ENCODE measurements at places on chromosomes 1 and 21.

DNA sequence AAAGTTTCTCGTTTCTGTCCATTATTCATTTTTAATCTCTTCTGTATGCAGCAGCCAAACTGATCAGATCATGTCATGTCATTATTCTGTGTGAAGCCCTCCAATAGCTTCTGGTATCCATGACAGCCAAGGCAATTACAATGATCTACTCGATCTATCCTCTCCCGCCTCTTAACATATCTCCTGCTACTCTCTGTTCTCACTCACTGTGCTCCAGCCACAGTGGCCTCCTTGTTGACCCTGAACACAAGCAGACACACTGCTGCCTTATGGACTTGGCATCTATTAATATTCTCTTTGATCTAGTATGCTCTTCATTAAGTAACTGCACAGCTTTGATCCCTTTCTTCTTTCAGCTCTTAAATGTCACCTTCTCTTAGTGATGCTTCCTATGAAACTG is 59.5 kb downstream of the TPR start:
- DNase-seq, result no peak

DNA sequence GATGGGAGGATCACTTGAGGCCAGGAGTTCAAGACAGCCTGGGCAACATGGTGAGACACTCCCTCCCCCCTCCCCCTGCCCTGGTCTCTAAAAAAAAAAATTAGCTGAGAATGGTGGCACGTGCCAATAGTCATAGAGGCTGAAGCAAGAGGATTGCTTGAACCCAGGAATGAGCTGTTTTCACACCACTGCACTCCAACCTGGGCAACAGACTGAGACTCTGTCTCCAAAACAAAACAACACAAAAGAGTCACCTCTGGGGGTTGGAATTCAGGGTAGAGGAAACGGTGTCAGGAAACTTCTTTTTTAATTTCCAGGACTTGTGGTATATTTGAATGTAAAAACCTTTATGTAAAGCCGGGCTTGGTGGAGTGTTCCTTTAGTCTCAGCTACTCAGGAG is 43.2 kb downstream of the RHOU start:
- DNase-seq, result no peak

DNA sequence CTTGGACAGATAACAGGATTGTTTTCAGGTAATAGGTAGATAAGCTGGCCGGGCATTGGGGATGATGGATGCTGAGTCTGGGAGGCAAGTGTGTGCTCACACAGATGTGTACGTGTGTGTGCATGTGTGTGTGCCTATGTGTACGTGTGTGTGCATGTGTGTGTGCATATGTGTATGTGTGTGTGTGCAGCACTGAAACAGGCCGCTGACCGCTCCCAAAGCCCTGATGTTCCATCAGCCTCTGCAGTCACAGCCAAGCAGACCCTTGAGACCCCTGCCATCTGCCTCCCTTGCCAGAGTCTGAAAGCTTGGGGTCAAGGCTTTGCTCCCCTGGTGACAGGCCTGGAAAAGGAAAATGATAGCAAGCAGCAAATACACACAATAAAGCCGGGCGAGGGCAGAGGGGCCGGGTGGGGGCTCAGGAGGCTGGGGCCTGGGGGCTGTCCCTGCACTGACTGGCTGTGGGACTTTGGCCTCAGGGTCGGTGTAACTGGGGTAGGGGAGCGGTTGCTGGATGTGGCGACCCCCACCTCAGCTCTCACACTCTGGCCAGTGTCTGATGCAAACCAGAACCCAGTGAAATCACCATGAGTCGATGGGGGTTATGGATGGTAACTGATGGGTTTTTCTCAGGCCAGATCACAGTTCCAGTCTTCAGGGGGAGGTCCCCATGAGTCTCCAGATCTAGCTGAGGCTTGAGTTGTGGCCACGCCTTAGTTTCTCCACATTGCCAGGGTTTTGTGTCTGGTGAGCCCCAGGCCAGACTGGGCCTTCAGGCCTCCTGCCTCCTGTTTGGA is 9.2 kb upstream of the TNFRSF8 start:
- DNase-seq, result no peak

DNA sequence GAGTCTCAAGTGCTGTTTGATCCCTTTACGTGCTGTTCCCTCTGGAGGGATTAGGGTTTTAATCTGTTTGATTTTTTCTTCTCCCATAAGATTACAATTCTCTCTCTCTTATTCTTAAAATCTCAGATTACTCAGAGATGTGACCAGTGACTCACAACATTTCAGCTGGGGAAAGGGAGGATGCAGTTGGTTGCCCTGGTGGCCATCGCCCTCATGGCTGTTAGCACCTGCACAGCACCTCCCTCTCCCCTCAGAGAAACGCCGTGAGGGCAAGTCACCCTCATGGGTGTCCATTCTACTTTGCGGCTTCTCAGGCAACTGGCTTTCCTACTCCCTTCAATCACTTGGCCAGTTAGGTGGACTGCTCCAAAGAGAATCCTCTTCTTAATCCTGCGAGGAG is 42.4 kb upstream of the KCNA3 start:
- DNase-seq, result no peak

- DNase-seq, result no peak
These were observed 1.5 kb upstream of the KCNA2 start for GRCh38 chr1:110607536-110608230.

GRCh38 chr1:113169591-113169990 is 96.6 kb downstream of the LRIG2 start:
- DNase-seq, result no peak

- no peak for DNase-seq
These were observed 4.1 kb downstream of the ATP5IF1 start for GRCh38 chr1:28240024-28240423.

GRCh38 chr1:76162254-76162653 is 87.7 kb downstream of the ST6GALNAC3 start:
- DNase-seq, result no peak

DNA sequence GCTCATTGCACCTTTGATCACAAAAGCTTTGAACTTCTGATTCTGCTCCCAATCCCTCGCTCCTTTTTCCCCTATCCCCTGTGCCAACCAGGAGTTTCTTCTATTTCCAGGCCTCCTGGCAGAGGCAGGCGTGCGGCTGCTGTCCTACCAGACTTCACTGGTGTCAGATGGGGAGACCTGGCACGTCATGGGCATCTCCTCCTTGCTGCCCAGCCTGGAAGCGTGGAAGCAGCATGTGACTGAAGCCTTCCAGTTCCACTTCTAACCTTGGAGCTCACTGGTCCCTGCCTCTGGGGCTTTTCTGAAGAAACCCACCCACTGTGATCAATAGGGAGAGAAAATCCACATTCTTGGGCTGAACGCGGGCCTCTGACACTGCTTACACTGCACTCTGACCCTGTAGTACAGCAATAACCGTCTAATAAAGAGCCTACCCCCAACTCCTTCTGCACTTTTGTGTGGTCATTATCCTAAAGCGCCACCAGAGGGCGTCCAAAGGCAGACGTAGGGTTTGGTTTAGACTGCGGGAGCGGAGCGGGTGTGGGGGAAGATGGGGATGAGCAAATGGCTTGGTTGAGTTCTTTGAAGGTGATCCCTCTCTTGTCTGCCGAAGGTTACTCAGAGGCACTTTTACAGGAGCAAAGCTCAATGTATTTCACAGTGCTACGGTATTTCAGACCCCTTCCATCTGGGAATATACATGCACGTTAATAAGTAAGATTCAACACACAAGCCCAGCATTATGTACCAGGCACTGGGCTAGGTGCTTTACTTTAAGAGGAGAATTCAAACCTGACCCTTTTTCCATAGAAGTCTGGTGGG is 24.7 kb downstream of the HMGCS2 start:
- DNase-seq, result no peak

DNA sequence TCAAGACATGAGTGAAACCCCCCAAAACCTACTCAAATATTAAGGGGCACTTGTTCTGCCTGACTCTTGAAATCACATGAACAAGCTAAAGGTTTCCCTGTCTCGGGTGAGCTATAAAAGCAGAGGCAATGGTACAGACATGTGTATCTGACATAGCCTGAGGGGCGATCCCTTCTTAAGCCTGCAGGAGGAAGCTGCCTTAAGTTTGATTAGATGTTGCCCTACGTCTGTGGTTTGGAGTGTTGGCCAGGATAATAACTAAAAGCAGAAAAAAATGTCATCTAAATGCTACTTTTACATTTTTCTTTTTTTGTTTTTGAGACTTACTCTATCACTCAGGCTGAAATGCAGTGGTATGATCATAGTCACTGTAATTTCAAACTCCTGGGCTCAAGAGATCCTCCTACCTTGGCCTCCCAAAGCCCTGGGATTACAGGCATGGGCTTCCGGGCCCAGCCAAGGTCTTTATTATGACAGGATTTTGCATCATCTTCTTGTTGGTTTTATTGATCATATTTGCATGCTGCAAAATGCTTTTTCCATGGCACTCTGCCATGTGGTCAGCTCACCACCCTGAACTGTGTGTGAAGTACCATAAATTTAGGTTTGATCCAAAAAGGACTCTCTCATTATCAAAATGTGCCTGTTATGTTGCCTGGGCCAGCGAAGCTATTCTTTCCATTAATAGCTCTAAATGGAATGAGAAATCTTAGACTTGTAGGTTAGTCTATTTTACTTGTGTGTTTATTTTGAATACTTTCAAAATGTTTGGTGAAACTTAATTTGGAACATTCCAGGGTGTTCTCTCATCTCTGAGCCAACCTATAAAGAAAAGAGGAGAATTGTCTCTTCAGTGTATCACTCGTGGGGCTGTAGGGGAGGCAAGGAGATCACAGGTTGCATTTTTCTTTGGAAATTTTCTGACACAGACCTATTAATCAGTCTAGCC is 15.0 kb upstream of the HMGN1 start:
- no peak for DNase-seq

DNA sequence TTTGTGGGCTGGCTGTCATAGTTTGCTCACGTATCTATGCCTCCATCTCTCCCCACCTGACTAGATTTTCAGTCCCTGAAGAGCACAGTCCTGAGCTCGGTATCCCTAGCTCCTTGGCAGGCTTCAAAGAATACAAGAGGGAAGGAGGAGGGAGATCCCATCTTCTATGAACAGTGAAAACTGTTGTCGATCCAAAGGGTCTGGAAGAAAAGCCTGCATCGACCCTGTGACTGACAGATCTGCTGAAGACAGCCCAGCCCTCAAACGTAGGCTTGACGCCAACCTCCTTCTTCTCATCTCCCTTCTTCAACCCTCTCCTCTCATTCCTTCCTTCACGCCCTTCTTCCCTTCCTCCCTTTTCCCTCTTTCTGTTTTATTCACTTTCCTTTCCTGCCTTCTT is 13.3 kb upstream of the ADORA1 start:
- DNase-seq, result no peak

GRCh38 chr1:209710093-209710492 is 5.4 kb downstream of the HSD11B1 start:
- DNase-seq, result no peak

DNA sequence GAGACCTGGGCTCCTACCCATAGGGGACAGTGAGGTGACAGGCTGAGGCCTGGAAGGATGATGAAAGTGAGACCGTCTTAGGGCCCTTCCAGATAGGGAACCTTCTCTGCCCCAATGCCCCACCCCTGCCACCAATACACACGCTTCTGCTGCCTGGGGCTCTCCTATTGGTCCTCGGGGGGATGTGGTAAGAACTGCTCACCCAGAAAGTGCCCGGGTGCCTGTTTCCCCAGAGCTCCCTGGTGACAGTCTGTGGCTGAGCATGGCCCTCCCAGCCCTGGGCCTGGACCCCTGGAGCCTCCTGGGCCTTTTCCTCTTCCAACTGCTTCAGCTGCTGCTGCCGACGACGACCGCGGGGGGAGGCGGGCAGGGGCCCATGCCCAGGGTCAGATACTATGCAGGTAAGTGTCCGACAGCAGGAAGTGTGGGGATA is 948 bp downstream of the SEMA4A start:
- DNase-seq, result no peak

- DNase-seq, result no peak
These were observed 339.4 kb upstream of the SNX7 start for GRCh38 chr1:98322086-98322485.

DNA sequence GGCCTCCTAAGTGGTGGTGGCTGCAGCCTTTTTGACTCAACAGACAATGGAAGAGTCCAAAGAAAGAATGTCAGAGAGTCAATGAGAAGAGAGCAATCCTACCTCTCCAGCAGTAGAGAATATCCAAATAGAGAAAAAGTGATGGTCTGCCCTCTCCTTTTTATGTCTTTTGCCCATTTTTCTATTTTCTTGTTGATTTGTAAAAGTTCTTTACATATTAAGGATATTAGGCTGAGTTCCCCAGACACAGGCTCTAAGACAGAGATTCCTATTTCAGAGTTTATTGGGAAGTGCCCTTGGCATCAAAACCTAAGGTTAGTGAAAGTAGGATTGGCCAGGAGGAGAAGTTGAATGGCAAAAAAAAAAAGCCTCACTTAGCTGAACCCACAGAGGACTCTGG is 20.3 kb upstream of the SLC30A1 start:
- DNase-seq, result no peak

GRCh38 chr21:45386728-45387371 is 18.1 kb upstream of the COL18A1 start:
- no peak for DNase-seq

DNA sequence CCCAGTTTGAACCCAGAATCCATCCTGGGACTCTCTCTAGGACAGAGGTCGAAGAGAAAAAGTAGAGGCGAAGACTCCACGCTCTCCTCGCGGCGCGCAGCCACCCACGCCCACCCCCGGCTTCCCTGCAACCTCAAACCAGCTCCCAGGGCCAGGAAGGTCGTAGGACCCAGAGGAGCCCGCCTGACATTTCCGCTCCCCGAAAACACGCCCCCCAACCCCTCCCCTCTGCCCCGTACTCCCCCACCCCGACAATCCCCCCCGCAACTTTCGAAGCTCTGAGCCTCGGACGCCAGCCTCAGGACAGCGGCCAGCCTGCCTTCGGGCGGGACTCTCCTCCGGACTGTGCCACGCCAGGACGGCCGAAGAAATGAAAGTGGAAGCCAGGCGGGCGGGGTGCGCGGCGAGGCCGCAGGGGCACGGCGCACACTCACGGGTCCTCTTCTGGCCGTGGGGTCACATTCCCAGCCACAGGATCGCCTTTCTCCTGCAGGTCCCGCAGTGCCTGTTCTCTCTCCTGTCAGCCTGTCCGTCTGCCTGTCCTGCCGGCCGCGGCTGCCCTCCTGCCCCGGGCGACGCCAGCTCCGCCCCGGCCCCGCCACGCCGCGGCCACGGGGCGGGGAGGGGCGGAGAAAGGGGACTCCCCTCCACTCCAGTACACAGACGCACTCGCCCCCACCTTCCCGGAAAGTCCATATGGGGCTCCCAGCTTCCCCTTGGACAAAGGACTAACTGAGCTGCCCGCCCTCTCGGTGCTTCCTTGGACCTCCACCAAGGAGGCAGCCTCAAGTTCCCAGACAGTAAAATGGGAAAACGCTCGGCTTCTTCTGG is at the start of gene MOB3C:
TSS of gene MOB3C (minus strand) at position 535 of the 831 bp plus-strand sequence. CDS start 3,490 bp downstream, outside the sequence.
- DNase-seq, result peak; percentile 31

DNA sequence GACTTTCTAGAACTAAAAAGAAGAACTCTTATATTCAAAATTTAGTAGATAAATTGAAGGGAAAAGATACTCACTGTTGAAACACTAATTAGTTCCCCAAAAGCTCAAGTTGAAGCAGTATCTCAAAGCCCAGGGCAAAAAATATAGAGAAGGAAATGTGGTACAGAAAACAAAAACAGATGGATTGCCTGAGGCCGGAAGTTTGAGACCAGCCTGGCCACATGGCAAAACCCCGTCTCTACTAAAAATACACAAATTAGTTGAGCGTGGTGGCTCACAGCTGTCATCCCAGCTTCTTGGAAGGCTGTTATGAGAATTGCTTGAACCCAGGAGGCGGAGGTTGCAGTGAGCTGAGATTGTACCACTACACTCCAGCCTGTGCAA is 36.0 kb downstream of the FAM177B start:
- peak; percentile 68 for DNase-seq

GRCh38 chr1:225480825-225481434 is 53.1 kb upstream of the LBR start:
- DNase-seq, result no peak

GRCh38 chr1:56074007-56074651 is 505.2 kb downstream of the PLPP3 start:
- no peak for DNase-seq
